GM20000 (cell line): ENCODE measurements at places on chromosomes 1 and 21.
A peak's percentile ranks its signal among the peaks of the same experiment; 100 is the strongest.

DNA sequence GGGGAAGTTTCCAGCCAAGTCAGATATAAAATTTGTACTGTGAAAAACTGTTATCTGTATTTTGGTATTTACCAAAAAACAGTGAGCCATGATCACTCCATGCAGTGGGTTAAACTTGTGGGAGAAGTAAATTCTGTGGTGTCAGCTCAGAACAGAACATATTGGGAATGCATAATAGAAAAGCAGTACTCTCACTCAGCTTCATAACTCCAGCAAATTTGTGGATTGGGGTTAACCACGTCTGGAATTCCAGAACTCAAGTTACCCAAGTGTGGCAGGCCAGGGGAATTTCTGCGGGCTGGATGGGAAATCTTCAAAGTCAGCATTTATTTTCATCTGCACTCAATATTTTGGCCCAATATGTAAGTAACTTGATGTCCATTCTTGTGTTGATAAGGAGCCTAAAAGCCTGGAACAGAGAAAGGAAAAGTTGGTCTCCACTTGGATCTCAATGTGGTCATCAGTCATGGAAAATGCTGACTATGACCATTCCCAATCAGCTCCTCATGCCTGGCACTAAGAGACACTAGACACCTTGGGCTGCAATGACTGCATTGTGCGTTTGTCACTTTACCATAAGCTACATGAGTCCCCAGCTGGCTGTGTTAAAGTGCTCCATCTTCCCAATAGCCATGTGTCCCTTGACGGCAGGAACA is 39.1 kb upstream of the ENAH start:
- DNase-seq, result no peak

- DNase-seq, result no peak
Measured at GRCh38 chr1:148389027-148389339, 94.1 kb downstream of the PPIAL4G start.

DNA sequence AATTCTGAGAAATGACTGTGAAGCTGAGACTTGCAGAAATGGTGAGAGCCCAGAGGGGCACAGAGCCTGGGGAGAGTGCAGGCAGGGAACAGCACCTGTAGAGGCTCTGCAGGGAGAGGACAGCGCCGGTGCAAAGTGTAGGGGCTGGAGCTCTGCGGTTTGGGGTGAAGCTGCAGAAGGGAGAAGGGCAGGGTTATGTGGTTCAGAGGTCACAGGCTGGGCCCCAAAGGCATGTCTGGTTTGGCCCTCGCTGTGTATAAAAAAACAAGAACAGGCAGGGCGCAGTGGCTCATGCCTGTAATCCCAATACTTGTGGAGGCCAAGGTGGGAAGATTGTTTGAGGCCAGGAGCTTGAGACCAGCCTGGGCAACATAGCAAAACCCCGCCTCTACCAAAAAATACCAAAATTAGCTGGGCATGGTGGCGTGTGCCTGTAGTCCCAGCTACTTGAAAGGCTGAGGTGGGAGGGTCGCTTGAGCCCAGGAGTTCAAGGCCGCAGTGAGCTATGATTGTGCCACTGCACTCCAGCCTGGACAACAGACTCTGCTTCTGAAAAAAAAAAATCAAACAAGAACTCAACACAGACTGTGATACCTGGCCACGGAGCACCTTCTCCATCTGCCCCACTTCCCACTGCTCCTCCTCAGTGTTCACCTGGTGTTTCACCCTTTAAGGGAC is 29.1 kb downstream of the SERINC2 start:
- DNase-seq, result no peak

DNA sequence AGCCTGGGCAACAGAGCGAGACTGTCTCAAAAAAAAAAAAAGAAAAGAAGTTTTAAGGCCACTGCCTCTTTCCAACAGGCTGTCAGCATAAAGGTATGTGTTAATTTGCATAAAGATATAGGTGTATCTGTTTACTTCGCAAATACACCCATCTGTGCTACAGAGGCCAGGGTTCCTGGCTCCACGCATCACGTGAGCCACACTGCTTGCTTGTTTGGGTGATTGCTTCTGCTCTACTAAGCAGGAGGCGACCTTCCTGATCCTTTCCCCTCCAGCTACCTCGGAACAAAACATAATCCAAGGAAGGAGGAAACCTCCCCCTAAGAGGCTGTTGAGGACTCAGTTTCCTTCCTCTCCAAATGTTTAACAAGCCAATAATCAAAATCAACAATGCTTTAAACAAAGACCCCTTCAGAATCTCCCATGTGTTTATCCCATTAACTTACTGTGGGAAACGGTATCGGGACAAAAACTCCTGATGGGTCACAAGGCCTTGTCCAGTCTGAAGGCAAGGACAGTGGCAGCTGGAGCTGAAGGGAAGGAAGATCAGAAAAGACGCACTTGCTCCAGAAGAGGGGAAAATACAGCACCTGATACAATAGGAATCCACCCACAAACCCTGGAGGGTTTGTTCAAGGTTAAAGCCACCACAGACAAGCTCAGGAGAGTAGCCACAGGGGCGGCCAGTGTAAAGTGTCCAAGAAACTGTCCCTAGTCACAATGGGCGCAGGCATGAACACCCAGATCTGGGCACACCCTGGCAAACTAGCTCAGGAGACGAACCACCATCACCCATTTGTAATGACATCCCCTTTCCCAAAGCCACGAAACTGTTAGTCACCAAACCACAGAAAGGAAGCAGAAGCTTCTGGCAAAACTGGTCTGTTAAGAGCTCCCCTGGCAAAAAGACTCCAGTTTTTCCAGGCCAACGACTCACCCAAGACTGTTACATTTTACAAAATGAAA is 17.2 kb downstream of the CTNNBIP1 start:
- no peak for DNase-seq

DNA sequence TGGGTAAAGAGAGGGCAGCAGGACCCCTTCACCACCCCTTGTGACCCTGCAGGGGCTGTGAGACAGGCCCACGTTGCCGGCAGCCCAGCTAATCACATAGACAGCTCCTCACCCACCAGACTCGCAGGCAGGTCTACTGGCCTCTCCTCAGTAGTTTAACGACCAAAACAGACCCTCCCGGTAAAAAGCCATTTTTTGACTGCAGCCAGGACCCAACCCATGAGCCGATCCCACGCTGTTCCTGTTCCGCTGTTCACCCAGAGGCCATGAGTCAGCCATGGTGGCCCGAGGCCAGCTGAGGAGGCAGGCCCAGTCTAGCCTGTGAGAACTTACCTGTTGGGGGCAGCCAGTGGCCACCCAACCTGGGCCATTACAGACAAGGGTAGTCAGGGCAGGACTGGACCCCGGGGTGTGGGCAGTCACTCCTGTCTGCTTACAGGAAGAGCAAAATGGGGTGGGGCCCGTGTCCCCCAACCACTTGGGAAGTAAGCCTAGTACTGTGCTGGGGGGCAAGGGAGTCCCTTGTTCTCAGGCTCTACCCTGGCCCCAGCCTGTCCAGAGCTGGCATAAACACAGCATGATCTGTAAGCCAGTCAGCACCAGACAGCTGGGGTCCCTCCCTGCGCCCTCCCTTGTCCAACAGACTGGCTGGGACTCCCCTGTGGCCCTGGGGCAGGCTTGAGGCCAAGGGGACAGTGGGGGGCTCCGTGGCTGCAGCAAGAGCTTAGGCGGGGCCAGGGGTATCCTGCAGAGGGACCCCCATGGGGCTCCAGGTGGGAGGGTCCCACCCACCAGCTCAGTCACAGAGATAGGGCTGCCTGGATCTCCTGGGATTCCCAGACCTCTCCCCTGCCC is 61.9 kb downstream of the WNT9A start:
- DNase-seq, result no peak

GRCh38 chr1:110048923-110049601 is 14.6 kb downstream of the STRIP1 start:
- DNase-seq, result no peak

- DNase-seq, result no peak
Measured at GRCh38 chr1:53467391-53467790, 8.2 kb downstream of the DMRTB1 start.

DNA sequence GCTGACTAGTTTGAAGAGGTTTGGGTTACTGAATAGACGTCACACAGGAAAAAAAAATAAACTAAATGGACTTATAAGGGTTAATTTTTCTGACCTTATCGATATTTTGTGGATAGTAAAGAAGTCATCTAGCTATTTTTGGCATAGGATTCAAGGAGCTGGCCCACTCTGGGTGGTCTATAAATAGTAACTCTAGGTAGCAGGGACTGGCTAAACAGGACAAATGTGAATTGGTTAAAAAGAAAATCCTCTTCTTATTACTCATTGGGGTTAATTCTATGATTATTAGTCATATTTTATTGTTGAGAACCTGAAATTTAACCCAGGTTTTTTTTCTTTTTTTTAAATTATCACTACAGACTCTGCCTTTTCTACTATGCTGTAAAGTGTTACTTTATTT is 61.7 kb downstream of the ATF6 start:
- no peak for DNase-seq

GRCh38 chr1:190808035-190808434 is 330.4 kb upstream of the BRINP3 start:
- no peak for DNase-seq

DNA sequence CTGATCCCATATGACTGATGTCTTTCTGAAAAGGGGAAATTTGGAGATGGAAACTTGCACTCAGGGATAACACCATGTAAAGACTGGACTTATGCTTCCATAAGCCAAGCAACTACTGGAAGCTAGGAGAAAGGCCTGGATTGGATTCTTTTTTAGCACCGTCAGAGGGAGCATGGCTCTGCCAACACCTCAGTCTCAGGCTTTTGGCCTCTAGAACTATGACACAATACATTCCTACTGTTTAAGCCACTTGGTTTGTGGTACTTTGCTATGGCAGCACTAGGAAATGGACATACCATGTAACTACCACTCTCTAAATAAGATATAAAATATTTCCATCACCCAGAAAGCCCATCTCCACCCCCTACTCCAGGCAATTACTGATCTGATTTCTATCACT is 139.7 kb downstream of the CYYR1 start:
- DNase-seq, result no peak

DNA sequence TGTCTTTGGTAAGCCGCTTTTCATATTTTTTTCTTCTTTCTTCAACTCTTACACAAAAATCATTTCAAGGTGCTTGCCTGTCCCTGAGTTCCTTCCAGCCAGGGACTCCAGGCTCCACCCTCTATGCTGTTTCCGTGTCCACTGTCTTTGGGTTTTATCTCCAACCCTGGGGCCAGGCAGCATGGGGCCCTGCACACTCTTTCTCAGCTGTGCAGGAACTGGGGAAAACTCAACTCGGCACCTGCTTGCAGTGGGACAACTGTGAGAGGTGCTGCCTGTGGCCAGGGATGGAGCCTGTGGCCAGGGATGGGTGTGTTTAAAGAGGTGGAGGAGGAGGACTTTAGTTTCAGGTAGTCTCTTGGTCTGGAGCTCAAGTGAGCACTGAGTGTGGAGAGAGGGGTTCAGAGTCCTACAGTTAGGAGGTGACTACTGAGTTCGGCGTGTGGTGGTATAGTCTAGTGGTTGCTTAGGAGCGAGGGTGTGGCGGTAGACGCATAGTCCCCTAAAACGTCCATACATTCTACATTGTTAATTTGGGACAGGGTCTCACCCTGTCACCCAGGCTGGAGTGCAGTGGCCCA is 13.4 kb downstream of the TNFRSF8 start:
- no peak for DNase-seq

- no peak for DNase-seq
Measured at GRCh38 chr1:154862907-154863306, 7.2 kb downstream of the KCNN3 start.

GRCh38 chr1:171158096-171158495 is 27.0 kb upstream of the FMO2 start:
- DNase-seq, result no peak

DNA sequence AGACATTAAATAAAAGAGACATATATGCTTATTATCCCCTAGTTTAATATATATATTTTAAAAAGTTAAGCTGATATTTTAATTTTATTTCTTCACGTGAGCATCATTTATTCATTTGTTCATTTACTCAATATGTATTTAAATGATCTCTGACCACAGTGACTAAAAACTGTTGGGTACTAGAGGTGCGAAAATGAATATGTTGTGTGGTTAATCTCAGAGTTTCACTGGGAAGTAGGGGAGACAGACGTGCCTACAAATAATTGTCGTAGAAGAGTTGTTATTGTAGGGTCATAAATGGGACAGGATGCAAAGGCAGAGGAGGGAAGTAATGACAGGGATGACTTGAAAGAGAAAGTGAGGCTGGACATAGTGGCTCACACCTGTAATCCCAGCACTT is 213.0 kb upstream of the CACYBP start:
- peak; percentile 43 for DNase-seq

- no peak for DNase-seq
Measured at GRCh38 chr1:1521331-1521730, 9.4 kb downstream of the ATAD3A start.

DNA sequence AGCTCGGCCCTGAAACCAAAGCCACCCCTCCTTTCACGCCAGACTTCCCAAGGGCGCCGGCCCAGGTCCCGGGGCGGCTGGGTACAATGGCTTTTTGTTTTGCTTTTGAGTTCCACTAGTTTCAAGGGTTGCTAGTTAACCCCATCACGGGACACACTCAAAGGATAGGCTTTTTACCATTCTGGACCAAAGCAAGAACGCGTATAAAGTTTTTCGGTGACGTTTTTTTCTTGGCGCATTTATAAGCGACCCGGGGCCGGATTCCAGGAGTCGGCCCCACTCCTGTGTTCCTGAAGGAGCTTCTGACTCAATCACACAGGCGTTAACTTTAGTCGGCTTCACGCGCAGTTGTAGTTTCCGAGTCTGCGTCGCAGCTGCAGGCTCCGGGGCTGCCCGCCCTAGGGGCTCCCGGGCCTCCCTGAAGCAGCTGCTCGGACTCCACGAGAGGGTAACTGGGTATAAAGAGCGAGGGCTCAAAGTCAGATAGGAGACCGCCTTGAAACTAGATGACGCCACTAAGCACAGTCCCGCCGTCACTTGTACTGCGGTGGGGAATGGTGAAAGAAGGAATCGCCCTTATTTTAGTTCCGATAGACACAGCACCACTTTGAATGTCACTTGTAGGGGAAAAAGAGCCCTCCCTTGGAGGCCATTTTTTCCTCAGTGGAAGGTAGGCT is 707 bp upstream of the KLHL21 start:
- peak; percentile 61 for DNase-seq

- no peak for DNase-seq
Measured at GRCh38 chr21:18959817-18960216, 556.2 kb upstream of the TMPRSS15 start.

- peak; percentile 17 for DNase-seq
Measured at GRCh38 chr1:92877792-92878191, 46.0 kb downstream of the RPL5 start.

GRCh38 chr21:16102113-16102512 is 372.3 kb downstream of the USP25 start:
- DNase-seq, result no peak

- no peak for DNase-seq
Measured at GRCh38 chr21:32843561-32843960, 72.0 kb upstream of the PAXBP1 start.

GRCh38 chr1:247172996-247173395 is 1.2 kb upstream of the ZNF124 start:
- no peak for DNase-seq
